ENCODE measurements at places on chromosomes 6 and 20.

- no peak for DNase-seq
Observed at GRCh38 chr6:158358450-158359077, 46.3 kb downstream of the TULP4 start.

- no peak for DNase-seq
Observed at GRCh38 chr6:105510746-105511145, 107.9 kb upstream of the PREP start.

DNA sequence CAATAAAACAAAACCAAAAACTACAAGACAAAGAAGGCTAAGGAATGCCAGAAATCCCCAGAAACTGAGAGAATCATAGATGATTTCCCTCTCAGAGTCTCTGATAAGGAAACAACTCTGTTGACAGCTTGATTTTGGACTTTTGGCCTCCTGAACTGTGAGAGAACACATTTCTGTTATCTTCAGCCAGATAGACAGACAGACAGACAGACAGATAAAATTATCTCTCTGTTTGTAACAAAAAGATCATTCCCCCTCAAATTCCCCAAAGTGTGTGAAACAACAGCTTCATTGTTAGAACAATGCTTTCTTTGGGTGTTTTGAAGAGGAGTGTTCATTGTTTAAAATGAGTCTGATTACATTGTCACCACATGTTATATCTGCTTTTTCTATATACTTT, 148.2 kb downstream of the BCKDHB start:
- no peak for DNase-seq

DNA sequence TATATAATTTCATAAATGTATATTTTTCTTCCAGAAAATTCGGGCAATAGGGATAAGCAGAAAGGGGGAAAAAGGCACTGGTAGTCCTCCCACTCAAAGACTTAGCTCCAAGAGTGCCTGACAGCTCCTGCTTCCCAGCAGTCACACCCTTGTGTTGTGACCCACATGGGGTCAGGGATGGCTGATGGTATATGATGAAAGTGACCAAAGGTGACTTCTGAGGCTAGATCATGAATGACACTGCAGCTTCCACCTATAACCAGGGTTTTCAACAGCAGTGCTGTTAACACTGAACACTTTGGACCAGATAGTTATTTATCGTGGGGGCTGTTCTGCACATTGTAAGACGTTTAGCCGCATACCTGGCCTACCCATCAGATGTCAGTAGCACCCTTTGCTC, 22.3 kb downstream of the FAM50B start:
- no peak for DNase-seq

- DNase-seq = no peak
Observed at GRCh38 chr20:42587427-42587826, 602.3 kb downstream of the PTPRT start.

GRCh38 chr6:36113703-36114102, 16.6 kb upstream of the MAPK13 start:
- no peak for DNase-seq

GRCh38 chr6:161401587-161402309, 127.9 kb upstream of the AGPAT4 start:
- no peak for DNase-seq

Data from inflammatory macrophage treated with lipopolysaccharide for 1 hour (primary cell).